ENCODE measurements at places on chromosomes 3 and 15. TPM values are rescaled to one million over a fixed set of nuclear protein-coding genes. Genes with fewer than 3 reads are reported as not detected.
A peak's percentile ranks its signal among the peaks of the same experiment; 100 is the strongest.

The CCDC191 gene
- 3.9 TPM for total RNA-seq

The TMEM108 gene
- total RNA-seq: 1.4 TPM

The P2RY14 gene
- total RNA-seq: 3.3 TPM

The AADACL2 gene
- total RNA-seq: 21.6 TPM

DNA sequence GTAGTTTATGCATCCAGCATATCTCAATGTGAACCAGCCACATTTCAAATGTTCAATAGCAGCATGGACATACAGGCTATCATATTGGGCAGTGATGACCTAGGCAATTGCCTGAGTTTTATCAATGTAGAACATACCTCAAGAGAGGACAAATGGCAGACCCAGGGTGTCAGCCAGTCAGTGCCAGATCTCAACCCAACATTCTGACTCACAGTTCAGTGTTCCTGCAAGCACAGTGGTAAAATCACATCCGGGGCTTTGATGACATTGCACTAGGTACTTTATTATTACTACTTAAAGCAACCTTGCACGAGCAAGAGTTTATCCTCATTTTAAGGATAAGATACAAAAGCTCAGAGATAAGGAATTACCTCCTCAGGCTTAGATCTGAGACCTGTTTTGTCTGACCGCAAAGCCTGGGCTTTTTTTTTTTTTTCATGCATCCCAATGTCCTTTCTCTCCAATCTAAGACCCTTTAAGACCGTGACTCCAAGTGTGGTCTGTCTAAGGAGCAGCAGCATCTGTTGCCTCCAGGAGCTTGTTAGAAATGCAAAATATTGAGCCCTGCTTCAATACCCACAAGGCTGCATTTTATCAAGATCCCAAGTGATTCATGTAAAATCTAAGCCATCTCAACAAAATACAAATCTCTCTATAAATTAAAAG is 60.1 kb downstream of the SLC12A1 start:
- DNase-seq: no peak

DNA sequence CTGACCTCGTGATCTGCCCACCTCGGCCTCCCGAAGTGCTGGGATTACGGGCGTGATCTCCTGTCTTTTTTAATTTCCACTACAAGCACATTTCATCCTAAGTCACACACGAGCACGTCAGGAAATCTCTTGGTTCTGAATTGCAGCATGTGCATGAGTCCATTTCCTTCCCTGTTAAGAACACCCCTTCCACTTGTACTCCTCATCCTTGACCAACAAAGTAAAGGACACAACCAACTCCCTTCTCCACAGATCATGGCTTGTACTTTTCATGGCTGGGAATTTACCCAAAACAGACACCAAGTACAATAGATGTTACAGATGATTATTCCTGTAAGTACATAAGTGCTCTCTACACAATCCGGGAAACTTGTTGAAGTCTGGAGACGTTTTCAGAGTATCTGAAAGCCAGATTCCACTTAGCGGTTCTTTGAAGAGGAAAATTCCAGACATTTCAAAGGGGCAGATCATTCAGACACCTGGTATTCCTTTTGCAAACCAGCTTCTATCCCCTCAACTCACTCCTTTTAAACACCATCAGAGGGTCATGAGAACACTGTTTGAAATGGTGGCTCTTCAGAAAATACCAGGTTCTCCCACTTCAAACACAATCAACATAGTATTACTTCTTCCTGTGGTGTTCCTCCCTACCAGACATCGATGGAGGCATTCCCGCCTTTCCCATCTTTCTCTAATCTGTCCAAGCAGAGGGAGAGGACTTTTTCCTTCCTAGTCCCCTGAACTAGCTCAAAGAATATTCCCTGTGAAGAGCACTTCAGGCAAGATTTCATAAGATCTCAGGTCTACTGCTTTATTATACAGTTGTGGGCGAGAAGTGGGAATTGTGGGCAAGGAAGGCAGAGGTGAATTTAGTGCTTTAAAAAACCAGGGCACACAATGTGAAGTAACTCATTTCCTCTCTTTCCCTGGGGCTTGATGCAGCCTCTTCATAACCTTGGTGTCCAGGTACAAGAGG is 80.1 kb upstream of the TSC22D2 start:
- no peak for DNase-seq

- no peak for DNase-seq
Observed at GRCh38 chr15:90859234-90860131, 8.9 kb upstream of the FURIN start.

GRCh38 chr3:124565013-124565412 is 165.2 kb upstream of the UMPS start:
- peak; percentile 38 for DNase-seq

DNA sequence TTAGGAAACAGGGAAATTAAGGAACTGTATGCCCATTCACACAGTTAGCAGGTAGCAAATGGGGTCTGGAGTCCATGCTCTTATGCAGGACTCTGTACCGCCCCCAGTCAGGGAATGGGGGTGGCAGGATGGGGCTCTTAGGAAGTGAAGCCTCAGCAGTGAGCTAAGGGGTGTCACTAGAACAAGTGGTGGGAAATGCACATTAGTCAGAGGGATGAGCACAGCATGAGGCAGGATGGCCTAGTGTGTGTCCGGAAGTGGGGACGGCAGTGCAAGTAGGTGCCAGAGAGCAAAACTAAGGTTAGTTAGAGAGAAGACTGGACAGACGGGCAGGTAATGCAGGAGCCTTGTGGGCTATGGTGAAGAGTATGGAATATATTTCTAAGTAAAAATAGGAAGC is 60.7 kb downstream of the ST3GAL6 start:
- no peak for DNase-seq

DNA sequence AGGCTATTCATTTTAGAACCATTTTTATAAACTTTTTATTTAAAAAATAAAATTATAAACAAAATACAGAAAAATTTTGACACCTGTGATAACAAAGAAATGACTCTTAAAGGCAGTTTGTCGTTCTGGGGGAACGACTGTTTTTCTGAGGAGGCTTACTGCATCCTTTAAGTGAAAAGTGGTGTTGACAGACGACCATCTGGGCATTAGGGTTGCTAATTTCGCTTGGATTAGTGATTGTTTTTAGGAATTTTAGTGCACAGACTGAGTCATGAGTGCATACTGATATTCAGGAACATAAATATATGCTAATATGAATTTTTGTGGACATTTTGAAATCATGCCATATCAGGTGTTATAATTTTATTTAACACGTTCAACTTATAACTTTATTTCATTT is 28.5 kb downstream of the OSTN start:
- no peak for DNase-seq

DNA sequence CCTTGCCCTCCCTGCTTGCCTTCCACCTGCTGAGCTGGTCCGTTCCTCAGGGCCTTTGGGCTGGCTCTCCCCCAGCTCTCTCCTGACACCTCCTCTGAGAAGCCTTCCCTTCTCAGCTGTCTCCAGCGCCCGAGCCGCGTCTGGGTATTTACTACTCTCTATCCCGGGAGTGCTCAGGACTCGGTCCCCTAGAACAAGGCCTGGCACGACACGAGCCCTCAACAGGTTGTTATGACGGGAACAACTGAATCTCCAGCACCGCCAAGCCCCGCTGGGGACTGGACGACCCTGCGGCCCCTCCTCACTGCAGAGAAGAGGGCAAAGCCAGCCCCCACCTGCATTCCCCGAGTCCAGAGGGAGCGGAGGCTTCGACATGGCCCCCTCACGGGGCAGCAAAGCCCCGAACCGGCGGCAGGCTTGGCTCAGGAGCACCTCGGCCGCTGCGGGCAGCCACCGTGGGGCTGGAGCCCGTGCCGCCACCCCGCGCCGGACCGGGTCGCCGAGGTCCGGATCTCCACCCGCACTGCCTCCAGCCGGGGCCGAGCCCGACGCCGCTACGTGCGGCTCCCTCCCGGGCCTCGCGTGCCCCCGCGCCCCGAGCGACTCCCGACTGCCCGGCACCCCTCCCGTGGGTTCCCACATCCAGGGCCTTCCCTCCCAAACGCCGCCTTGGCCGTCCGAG is 792 bp downstream of the TPRA1 start:
- no peak for DNase-seq

GRCh38 chr15:58746174-58746573 is 3.3 kb downstream of the ADAM10 start:
- DNase-seq: no peak

All from skin of body (tissue), 3 donors.